Naive B cell (primary cell): ENCODE measurements at places on chromosomes 7 and 10.

DNA sequence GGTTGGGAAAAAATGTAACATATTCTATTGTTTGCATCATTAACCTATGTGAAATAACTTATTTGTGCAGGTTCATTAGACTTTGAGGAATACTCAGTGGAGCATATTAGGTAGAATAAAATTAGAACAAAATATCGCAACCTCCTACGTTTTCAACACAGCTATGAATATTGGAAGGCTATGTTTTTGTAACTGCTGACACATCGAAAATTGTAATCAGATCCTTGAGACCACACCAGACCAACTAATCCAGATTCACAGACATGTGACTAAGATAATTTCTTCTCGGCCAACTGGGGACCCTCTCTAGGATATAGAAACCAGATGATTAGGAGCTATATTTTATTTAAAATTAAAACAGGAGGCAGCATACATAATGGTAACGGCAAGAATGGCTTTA lies 77.5 kb upstream of the VWC2 start:
- DNase-seq: no peak

DNA sequence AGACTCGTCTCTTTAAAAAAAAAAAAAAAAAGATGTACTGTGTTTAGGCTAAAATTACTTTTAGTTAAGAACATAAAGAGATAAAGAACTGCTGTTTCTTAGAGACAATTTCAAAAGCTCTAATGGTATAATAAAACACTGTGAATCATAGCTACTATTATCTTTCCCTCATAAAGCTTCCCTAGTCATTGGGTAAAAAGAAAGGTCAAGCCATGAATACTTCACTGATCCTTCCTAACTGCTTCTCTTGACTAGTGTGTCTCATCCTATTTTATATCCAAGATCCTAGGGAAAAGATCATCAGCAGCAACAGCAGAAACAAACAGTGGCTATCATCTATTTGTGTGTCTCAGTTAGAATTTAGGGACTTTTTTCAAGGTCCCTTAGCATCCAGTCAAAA lies 10.5 kb downstream of the YME1L1 start:
- no peak for DNase-seq

DNA sequence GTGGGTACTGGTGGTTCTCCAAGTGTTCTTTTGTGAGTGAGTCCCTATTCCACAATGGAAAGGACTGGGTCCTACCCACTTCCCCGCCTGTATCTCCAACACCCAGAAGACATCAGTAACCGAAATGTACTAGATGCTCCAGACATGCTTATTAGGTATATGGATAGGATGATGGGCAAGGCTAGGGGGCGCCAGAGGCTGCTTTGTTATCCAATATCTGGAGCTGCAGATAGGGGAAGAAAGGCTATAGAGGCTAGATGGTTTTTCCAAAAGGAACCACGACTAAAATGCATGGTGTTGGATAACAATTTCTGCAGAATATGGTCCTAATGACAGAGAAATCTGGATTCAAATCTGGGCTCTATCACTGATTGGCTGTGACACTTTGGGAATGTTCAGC lies 56.2 kb upstream of the TM9SF3 start:
- DNase-seq: peak; percentile 61

DNA sequence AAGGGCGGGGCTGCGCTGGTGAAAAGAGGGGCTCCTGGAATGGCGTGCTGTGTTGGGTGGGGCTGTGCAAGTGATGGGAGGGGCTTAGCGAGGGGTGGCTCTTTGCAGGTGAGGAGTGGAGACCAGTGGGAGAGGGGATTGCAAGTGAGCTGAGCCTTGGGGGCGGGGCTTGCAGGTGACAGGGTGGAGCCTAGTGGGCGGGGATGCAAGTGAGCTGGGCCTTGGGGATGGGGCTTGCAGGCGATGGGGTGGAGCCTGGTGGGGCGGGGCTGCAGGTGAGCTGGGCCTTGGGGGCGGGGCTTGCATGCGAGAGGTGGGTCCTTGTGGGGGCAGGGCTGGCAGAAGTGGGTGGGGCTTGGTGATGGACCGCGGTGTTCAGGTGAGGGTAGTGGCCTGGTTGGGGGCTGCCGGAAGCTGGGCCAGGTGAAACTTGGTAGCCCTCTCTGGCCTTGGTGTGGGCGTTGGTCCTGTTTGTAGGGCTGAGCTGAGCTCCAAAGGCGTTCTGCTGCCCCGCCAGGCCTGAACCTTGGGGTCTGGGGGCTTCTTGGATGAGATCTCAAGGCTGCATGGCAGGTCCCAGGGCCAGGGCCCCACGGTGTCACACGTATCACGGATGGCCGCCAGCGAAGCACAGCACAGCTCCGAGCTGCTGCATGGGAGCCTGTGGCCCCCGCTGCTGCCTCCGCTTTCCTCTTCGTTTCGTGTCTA lies 743 bp upstream of the PITRM1 start:
- peak; percentile 7 for DNase-seq

DNA sequence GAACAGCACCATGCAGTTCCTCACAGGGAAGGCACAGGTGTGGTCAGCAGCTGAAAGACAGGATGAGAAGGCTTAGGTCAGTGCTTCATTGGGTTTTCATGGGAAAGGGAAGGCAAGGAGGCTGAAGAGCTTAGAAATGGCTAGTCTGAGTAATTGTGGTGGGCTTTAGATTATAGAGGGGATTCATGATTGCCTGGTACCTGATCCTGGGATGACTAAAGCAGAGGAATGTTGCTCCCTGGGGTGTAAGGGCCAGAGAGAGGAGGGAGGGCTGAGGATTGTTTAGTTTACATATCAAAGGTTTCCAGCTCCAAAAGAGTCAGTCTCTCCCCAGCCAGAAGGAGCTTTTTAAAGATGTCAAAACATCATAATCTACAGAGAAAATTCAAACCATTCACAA lies 396.3 kb upstream of the POM121L12 start:
- no peak for DNase-seq
